ENCODE measurements at places on chromosomes 4 and X. TPM values are rescaled to one million over a fixed set of nuclear protein-coding genes. Genes with fewer than 3 reads are reported as not detected.

DNA sequence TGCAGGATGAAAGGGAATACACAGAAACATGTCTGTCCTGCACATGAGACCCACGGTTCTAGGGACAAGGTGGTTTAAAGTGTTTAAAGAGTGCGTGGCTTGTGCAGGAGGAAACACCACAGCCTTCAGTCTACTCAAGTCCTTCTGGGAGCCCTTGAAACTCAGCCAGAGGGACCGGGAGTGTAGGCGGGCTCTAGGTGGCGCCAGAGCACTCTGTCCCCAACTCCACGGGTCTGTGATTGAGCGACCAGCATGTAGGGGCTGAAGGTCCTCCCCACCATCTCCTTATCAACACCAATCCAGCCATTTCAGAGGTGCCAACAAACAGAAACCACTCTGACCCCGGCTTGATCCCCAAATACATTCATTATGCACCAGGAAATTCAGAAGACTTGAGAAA lies 82.0 kb upstream of the CLDN34 start:
- H3K4me3 ChIP-seq: no peak overlapping the region
- H3K36me3 ChIP-seq: no peaks in the 10 kb centered on the region
- DNase-seq: peak; percentile 56
- H3K27me3 ChIP-seq: no peaks in the 10 kb centered on the region

GRCh38 chr4:35818520-35818919 lies 425.8 kb downstream of the ARAP2 start:
- H3K4me1 ChIP-seq: no peaks in the 10 kb centered on the region
- no peak overlapping the region for H3K27ac ChIP-seq
- no peaks in the 10 kb centered on the region for H3K27me3 ChIP-seq

- no peaks in the 10 kb centered on the region for H3K27me3 ChIP-seq
- H3K4me3 ChIP-seq: no peak overlapping the region
- no peaks in the 10 kb centered on the region for H3K36me3 ChIP-seq
- no peak for DNase-seq
- H3K27ac ChIP-seq: no peak overlapping the region
- peaks cover 7% of the 10 kb centered on the region for H3K4me1 ChIP-seq
Observed at GRCh38 chrX:46959985-46960700, 47.9 kb downstream of the JADE3 start.

The MAGEB2 gene
- not detected for polyA plus RNA-seq

The WDR1 gene
- 179 TPM for polyA plus RNA-seq

GRCh38 chrX:20952180-20952579 lies 422.0 kb upstream of the CNKSR2 start:
- H3K4me3 ChIP-seq: no peak overlapping the region
- no peaks in the 10 kb centered on the region for H3K36me3 ChIP-seq
- no peak for DNase-seq
- H3K4me1 ChIP-seq: no peaks in the 10 kb centered on the region
